Activated naive CD4-positive, alpha-beta T cell treated with anti-CD3 and anti-CD28 coated beads, Interleukin-2, amount 10 ng/mL, durations not matched to agents 7 days and 5 days (primary cell): ENCODE measurements at places on chromosomes 2 and 18.

GRCh38 chr2:46876741-46877384 is 38.7 kb downstream of the MCFD2 start:
- no peak for DNase-seq
- H3K4me1 ChIP-seq = no peaks in the 10 kb centered on the region
- H3K27ac ChIP-seq = no peak overlapping the region

DNA sequence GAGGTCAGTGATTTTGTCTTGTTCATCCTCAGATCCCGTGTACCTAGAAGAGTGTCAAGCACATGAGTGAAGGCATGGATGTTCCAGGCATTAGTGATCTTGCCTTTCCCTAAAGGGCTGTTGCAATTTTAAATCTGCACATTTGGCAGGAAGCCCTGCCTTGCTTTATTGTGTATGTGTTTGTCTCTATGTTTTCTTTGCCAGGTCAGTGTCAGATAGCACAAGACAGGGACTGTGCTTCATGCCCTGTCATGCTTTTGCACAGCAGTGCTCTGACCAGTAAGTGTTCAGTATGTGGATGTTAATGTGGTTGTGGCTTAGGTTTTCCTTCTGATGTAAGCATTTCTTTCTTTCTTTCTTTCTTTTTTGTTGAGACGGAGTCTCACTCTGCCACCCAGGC is 131.5 kb downstream of the RGPD3 start:
- H3K36me3 ChIP-seq = no peaks in the 10 kb centered on the region
- no peak overlapping the region for H3K27ac ChIP-seq
- H3K27me3 ChIP-seq = peaks cover 7% of the 10 kb centered on the region
- H3K4me3 ChIP-seq = no peak overlapping the region
- peaks cover 6% of the 10 kb centered on the region for H3K4me1 ChIP-seq

DNA sequence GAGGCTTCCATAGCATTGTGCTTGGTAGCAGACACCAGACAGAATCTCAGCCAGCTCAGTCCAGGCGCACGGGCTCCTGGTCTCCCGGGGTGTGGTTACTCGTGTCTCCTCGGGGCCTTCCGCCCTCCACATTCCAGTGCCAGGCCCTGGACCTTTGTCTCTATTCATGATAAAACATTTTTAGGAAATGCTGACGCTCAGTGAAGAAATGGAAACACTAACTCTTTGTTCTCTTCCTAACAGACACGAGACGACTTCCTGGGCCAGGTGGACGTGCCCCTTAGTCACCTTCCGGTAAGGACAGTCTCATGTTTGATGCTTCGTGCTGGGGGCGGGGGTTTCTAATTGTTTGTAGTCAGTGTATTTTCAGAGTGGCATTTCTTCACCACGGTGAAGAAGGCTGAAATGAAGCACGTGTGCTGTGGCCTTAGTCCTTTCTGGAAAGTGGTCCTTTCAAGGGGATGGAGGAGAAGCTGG is 271.8 kb downstream of the NEDD4L start:
- H3K27ac ChIP-seq = peak overlapping the region; percentile 56
- no peak overlapping the region for H3K4me3 ChIP-seq
- DNase-seq = peak; percentile 24
- peaks cover 3% of the 10 kb centered on the region for H3K27me3 ChIP-seq
- peaks cover 42% of the 10 kb centered on the region for H3K4me1 ChIP-seq

DNA sequence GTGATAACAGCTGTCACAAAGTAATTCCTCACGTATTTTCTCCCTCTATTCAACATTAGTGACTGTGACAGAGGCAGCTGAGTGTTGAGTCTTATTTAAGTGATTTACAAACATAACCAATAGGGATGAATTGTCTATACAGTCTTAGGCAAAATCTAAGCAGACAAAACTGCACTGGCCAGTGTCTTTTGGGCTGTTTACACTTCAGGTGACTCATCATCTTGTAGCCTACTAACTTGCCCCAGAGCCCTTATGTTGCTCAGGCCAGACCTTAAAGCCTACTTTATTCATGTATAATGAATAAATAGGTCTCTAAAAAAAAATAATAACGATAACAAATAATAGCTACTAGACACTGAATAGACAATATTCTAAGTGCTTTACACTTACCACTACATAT is 17.2 kb downstream of the THOC1 start:
- H3K27ac ChIP-seq = no peak overlapping the region
- H3K27me3 ChIP-seq = no peaks in the 10 kb centered on the region
- no peak for DNase-seq
- H3K4me3 ChIP-seq = no peak overlapping the region
- H3K36me3 ChIP-seq = peaks cover 38% of the 10 kb centered on the region
- no peaks in the 10 kb centered on the region for H3K4me1 ChIP-seq

GRCh38 chr2:16318474-16319195 is 347.0 kb downstream of the CYRIA start:
- no peak overlapping the region for H3K27ac ChIP-seq
- H3K4me3 ChIP-seq = no peak overlapping the region
- no peaks in the 10 kb centered on the region for H3K27me3 ChIP-seq
- no peaks in the 10 kb centered on the region for H3K4me1 ChIP-seq

DNA sequence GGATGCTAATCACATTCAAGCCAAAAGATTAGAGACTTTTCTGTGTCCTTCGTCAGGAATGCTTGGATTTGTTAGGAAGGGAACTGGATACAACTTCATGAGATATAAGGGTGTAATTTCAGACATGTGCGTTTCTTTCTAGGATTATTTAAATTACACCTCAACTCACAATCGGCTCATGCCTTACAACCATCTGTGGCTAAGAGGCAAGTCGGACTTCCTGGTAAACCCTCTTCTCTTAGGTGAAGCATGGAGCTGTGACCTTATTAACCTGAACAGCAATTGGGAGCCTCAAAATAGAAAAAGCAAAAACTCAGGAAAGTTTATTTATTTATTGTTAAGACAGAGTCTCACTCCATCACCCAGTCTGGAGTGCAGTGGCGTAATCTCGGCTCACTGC is 61.8 kb downstream of the SEMA4F start:
- H3K4me3 ChIP-seq = peak overlapping the region; percentile 71
- no peaks in the 10 kb centered on the region for H3K36me3 ChIP-seq
- H3K27me3 ChIP-seq = peaks cover 18% of the 10 kb centered on the region
- no peak for DNase-seq

DNA sequence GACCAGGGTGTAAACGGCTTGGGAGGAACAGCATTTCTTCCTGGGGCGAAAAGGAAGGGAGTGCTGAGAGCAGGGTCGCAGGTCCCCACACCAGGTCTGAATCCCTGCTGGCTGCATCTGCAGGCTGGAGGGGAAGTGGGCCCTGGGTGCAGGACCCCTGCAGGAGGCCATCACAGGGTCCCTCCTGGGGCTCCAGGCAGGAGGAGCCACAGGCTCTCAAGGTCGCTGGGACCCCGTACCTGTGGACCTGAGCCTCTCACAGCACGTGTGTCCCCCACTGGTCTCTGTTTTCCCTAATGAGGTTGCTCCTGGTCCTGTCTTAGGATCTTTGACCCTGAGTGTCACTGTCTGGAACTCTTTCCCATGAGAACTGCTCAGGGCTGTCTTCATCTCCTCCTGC is 147.8 kb upstream of the ZNF236 start:
- peaks cover 32% of the 10 kb centered on the region for H3K27me3 ChIP-seq
- H3K4me3 ChIP-seq = no peak overlapping the region
- no peak overlapping the region for H3K27ac ChIP-seq
- H3K36me3 ChIP-seq = no peaks in the 10 kb centered on the region
- no peak for DNase-seq

DNA sequence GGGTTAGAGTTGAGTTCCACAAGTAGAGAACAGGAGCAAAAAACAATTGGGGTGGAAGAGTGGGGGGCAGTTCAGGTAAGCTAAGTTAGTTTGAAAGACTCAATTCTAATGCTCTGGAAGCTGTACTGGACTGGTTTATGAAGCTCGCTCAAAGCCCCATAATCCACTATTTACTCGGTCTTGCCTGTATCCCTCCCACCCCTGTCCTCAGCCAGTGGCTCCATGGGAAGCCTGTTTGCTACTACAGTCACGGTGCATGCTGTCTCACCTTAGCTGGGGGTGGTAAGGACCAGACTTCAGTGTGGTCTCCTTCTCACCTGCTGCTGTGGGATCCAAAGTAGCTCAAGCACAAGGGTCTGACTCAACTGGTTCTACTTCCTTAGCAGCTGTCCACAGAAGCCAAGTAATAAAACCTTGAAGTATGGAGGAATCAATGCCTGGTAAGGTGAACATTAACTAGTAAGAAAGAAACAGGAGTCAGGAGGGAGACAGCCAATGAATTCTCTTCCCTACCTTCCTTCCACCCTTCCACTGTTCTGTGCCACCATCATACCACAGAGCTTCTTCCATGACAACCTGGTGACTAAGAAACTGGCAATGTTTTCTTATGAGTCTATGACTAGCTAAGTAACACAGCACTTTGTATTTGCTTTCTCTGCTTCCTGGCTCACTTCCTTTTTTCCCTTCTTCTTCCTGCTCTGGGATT is 230.8 kb downstream of the SRBD1 start:
- no peaks in the 10 kb centered on the region for H3K27me3 ChIP-seq
- H3K4me1 ChIP-seq = no peaks in the 10 kb centered on the region
- H3K36me3 ChIP-seq = no peaks in the 10 kb centered on the region
- H3K27ac ChIP-seq = no peak overlapping the region

- no peak for DNase-seq
- H3K27ac ChIP-seq = no peak overlapping the region
- peaks cover 5% of the 10 kb centered on the region for H3K27me3 ChIP-seq
These were observed 80.3 kb downstream of the RTP5 start for GRCh38 chr2:241949736-241950412.

GRCh38 chr2:184203661-184204060 is 394.7 kb upstream of the ZNF804A start:
- H3K27ac ChIP-seq = no peak overlapping the region
- no peaks in the 10 kb centered on the region for H3K27me3 ChIP-seq
- DNase-seq = no peak

DNA sequence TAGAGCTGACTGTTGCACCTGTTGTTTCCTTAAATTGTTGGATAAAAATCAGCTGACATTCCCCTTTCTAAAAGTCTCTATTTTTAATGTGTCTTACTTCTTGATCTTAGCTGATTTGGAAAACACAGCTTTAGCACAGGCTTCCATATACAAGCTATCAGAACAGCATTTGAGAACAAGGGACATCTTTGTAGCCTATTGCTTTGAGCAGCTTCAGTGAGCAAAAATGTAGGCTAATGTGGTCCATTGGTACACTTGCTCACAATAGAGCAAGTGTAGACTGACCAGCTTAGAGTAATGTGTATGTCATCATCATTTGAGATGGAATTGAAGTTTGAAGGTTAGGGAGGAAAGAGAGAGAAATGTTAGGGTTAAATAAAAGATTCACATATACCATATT is 7.0 kb downstream of the INPP1 start:
- no peak overlapping the region for H3K27ac ChIP-seq
- H3K4me3 ChIP-seq = no peak overlapping the region
- no peaks in the 10 kb centered on the region for H3K27me3 ChIP-seq
- no peaks in the 10 kb centered on the region for H3K36me3 ChIP-seq
- no peaks in the 10 kb centered on the region for H3K4me1 ChIP-seq

DNA sequence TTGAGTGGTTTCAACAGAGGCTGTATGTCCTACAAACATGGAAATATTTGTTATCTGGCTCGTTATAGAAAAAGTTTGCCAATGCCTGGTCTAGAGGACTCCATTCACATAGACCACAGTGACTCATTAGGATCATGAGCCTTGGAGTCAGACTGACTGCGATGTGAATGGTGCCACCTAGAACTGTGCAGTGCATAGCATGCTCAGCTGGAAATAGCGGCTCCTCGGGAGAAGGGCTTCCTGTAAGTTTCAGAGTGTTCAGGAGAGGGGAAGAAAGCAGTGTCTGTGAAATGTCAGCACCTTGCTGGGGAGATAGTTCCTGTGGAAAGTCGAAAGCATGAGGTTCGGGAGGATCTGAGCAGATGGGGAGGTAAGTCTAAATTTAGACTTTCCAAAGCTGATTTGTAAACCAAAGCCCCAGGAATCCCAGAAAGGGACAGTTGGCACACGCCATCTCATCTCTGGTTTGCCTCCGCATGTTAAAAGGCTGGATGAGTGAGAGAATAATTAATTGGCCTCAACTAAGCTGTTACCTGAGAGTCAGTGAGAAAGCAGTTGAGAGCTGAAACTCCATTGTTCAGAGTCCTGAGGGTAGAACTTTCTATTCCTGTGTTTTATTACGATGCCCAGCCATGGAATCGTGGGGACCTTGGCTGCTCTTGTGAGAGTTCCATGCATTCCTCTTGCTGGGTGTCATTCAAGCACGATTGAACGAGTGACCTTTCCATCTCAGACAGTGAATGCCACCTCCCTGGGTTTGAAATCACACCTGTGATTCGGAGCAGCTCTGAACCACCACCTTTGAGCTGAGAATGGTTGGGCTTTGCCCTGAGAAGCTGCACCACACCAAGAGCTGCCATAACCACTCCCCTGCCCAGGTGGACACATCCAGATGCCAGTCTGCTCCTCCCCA is 99.5 kb downstream of the MAPK4 start:
- no peak for DNase-seq
- H3K4me3 ChIP-seq = no peak overlapping the region
- peaks cover 4% of the 10 kb centered on the region for H3K27me3 ChIP-seq
- no peaks in the 10 kb centered on the region for H3K4me1 ChIP-seq
- no peak overlapping the region for H3K27ac ChIP-seq

DNA sequence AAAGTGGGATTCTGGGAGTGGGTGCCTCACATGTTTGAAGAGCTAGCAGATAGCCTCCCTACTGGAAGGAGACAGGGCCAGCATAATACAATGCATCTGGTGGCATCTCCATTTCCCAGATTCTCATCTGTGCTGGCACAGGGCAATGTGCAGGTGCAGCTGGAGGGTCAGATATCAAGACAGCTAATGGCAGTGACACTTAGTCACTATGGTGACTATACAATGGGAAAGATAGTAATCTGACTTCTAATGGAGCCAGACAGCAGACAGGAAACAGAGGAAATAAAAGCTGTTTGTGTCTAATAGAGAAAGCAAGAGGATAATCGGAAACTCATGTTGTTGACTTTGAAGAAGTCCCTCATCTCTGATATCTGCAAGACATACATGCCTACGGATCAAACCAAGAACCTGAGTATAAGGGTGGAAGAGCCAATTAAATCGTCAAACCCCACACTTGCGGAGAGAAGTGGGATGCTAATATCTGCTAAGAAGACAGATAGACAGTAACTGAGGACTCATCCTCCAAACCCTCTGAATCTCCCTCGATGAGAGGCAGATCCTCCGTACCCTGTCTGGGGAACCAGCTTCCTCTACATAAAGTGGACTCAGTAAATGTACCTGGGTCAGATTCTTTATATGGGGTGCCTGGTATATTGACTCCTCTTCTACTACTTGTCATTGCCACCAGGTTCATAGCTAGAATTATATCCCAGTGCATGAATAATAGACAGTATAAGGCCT is 692.7 kb downstream of the SOCS6 start:
- H3K27ac ChIP-seq = no peak overlapping the region
- DNase-seq = no peak
- no peaks in the 10 kb centered on the region for H3K36me3 ChIP-seq
- no peaks in the 10 kb centered on the region for H3K27me3 ChIP-seq
- H3K4me3 ChIP-seq = no peak overlapping the region
